ENCODE measurements at places on chromosomes 4 and X.

DNA sequence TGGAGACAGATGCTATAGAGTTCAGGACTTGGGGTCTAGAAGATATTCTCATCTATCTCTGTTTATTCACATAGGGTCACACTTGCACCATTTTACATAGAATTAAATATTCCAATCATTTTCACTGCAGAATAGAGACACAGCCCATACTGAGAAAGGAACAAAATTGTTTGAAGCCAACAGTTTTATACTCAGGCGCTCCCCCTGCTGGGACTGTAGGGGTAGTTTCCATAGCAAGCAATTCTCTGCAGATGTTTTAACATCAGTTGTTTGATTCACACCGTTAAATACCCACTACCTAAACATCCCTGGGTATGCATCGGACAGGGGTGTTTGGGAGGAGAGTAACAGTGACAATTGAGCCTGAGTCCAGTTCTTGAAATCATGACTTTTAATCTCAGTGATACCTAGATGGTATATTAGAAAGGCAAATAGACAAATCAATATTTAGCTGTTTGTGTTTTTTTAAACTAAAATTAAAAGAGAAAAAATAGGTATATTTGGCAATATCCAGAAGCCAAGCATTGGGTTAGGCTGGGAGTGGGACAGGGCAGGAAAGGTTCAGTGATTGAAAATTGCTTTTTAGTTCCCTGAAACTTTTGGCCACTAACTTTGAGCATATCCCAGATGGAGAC is 33.8 kb downstream of the LONRF3 start:
- DNase-seq, result peak; percentile 56

DNA sequence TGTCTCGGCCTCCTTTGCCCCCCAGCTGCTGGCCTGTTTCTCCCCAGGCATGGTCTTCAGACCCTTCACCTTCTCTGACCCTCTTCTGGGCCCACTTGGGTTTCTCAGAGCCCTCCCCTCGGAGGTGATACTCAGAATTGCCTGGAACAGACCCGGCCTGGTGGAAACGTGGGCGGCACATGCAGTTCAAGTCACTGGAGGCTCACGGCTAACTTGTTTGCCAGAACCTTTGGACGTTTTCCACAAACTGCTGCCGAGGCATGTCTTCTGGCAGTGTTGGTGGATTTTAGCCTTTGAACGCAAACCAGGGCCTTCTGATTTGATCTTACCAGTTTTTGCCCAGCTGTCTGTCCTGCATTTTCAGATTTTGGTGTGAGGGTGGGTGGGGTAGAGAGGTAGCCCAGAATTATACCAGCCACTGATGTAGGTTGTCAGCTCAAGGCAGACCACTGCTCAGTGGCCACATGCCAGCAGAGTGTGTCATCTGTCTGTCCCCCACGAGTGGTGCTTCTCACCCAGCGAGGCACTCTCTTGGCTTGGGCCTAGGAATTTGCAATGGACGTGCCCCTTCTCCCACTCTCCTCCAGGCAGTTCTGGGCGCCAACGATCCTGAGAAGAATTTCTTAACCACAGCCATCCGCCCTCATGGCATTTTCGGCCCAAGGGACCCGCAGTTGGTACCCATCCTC is 32.5 kb upstream of the ZNF185 start:
- DNase-seq, result no peak

DNA sequence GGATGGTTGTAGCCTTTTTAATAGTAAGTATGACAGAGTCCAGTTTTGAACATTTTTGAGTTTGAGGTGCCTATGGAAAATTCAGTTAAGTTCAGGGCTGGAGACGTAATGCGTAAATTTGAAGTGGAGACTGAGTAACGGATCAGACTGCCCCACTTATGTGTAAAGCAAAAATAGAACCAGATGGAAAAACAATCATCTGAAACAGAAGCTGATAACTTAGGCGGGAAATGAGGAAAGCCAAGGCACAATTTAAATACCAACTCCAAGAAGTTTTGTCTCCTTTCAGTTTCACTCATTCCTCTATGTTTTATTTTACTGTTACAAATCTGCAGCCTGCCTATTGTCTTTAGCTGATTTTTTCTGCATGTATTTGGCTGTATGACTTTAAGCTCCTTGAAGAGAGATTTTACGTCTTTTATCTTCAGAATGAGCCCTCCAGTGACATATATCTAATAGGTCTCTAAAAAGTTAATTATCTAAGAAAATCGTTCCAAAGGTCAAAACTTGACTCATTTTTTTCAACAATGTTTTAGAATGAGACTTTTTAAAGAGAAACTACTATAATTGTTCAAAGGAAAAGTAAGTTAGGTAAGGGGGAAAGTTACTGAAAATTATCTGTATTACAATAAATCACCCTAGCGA is 1.1 kb downstream of the SGCB start:
- DNase-seq, result no peak

GRCh38 chr4:154466336-154466735 is 25.3 kb downstream of the DCHS2 start:
- no peak for DNase-seq

DNA sequence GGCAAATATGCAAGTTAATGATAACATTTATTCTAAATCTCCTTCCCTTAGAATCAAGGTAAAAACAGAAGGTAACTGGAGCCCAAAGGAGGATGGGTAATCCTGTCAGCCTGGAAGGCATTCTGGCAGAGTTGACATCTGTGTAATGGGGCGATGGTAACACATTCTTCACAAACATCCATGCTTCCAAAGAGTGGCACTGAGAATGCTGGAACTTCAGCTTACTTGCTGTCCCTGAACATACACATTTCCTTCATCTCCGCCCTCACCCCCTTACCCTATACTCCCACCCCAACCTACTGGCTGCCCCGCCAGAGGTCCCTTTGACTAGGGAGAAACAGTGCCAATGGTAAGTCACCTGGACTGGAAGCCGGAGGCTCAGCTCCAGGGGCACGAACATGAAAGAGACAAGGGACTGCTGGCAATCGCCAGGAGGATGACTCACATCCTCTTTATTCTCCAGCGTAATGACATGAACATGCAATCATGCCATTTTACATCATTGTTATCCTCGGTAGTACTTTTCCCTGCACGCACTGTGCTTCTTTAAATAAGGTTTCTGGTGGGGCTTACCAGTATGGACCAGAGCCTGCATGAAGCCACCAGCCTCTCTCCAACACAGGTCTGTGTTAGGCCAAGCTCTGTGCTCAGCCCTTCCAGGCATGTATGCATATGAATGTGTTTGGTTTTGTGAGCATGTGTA is 694.2 kb upstream of the TENM3 start:
- peak; percentile 51 for DNase-seq

GRCh38 chrX:150773634-150774033 is 80.4 kb downstream of the MTMR1 start:
- DNase-seq, result no peak

GRCh38 chr4:101158134-101158482 is 189.2 kb downstream of the PPP3CA start:
- DNase-seq, result peak; percentile 31

GRCh38 chr4:25523405-25523804 is 132.2 kb upstream of the SLC34A2 start:
- no peak for DNase-seq

DNA sequence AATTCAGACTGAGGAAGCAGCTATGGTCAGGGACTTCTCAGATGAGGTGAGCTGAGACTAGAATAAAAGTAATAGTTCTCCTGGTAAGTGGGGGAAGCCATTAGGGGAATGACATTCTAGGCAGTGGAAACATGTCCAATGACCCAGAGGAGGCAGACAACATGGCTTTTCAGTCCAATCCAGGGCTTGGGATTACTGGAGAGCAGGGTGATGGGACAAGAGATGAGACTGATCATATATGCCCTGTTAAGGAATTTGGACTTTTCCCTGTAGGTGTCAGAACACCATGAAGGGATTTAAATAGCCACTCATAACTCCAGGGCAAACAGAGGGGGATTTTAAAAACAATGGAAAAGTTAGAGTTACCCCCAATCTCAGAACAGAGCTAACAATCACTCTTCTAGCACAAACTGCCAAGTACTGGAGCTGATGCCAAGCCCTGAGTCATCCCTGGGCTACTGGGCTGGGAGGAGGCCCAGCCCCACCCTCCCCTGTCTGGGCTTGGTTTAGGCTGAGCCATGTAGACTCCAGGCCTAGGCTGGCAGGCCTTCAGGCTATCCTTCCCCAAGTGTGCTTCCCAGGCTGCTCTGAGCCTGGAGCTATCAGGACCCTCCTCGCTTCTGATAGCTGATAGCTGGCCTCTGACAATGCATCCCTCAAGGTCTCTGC is 22.7 kb upstream of the MSN start:
- peak; percentile 57 for DNase-seq

DNA sequence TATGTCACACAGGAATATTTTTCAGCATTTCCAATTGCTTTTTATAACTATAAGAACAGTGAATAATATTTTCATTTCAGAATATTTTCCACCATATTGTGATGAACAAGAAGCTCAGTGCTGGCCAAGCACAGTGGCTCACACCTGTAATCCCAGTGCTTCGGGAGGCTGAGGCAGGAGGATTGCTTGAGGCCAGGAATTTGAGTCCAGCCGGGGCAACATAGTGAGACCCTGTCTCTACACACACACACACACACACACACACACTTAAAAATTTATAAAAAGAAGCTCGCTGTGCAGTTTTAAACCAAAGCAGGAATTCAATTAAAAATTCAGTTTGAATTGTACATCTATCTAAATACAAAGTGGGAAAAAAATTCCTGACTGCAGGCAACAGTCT is 3.2 kb downstream of the ZFYVE28 start:
- no peak for DNase-seq

GRCh38 chr4:185623444-185624258 is 88.3 kb upstream of the PDLIM3 start:
- no peak for DNase-seq

- peak; percentile 18 for DNase-seq
These were observed 167.3 kb downstream of the SLIT2 start for GRCh38 chr4:20418861-20419451.

- DNase-seq, result no peak
These were observed 66.0 kb upstream of the PLAC8 start for GRCh38 chr4:83180431-83180968.

DNA sequence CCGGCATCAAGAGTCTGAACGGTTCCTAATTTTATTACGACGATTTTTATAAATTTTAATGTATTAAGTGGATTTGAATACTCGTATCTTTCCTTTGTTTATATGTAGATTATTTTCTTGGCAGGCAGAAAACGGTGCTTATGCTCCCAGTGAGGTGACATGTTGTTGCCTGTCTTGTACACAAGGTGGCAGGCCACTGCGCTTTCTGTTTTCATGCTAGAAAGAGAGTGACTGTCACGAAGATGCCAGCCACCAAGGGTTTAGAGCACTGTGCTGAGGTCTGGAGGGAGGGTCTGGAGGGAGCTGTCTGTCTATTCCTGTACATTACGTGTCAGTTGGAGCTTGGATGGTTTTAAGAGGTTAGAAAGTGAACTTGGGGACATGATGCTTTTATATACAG is 87.7 kb downstream of the SHROOM2 start:
- peak; percentile 21 for DNase-seq

- DNase-seq, result no peak
These were observed 427.5 kb downstream of the BCOR start for GRCh38 chrX:39670281-39670680.

GRCh38 chr4:63556332-63556731 is 852.9 kb downstream of the TECRL start:
- no peak for DNase-seq

- no peak for DNase-seq
These were observed 114.6 kb downstream of the UBE2K start for GRCh38 chr4:39812500-39812899.

- DNase-seq, result no peak
These were observed 27.7 kb downstream of the WFS1 start for GRCh38 chr4:6297266-6297815.

DNA sequence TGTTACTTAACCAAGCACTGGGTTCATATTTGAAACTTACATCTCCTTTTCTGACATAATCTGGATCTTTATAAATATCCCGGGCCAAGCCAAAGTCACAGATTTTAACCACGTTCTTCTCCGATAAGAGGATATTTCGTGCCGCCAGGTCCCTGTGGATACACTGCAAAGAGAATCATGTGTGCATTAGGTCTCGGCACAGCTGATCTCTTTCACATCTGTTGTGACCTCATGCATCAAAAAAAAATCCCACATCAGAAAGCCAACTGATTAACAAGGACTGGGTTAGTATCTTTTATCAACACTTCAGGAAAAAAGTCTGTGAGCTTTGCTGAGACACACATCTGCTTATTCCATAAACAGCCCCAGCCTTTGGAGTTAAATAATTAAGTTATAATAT is 35.5 kb downstream of the KDR start:
- no peak for DNase-seq

GRCh38 chr4:154317201-154317999 is 174.2 kb downstream of the DCHS2 start:
- no peak for DNase-seq

DNA sequence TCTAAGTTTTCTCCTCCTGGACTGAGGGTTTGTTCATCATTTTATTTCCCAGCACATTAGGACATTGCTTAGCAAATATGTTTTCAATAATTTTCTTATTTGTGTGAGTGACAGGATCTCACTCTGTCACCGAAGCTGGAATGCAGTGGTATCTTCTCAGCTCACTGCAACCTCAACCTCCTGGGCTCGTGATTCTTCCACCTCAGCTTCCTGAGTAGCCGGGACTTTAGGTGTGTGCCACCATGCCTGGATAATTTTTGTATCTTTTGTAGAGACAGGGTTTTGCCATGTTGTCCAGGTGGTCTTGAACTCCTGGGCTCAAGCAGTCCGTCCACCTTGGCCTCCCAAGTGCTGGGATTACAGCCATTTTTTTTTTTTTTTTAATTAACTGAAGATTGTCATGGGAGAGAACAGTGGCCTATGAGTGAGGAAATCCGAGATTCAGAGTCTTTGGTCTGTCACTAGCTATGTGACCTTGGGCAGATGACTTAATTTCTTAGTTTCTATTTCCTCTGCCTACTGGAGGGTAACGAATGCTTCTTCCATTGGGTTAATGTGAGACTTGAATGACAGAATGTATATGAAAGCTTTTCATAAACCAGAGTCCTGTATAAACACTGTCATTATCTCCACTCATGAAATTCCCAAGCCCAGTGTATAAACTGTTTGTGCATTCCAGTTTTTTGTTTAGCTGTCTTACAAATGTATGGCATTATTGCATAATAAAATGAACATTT is 23.9 kb downstream of the MOB1B start:
- DNase-seq, result no peak

DNA sequence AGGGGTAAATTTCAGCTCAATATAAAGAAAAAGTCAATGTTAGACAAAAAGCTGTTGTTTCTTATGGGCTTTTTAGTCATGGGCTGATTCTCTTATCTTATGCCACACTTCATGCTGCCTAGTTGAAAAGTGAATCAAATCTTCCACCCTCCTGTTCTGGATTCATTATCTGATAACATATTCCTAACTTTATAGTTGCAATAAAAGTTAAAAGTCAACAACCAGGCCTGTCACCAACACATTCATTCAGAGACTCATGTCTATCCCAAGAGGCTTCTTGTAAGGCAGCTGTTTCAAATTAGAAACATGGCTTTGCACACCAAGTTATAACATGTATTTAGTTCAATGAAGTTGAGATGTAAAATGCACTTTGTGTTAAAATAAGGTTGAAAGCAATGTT is 243.8 kb downstream of the ADAMTS3 start:
- no peak for DNase-seq
